ENCODE measurements at places on chromosomes 1 and 21. TPM values are rescaled to one million over a fixed set of nuclear protein-coding genes. Genes with fewer than 3 reads are reported as not detected.
A peak's percentile ranks its signal among the peaks of the same experiment; 100 is the strongest.

- no peak for DNase-seq
Observed at GRCh38 chr1:181263444-181263843, 174.9 kb downstream of the IER5 start.

DNA sequence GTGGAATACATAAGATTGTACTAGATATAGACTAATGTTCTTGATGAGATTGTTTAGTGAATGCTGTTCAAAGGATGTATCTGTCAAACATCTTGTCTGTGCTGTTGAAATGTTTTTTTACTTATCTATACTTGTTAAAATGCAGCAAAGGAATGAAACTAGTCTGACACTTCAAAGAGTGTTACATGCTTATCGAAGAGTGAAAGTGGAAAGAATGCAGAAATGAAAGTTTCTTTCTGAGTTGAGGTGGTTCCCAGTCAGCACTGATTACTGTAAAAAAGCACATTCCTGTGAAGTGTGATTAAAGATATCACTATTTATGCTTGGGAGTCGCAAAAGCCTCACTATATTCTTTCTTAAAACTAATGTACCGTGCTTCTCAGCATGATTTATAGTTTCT is 1225.2 kb downstream of the NCAM2 start:
- no peak for DNase-seq

TEX38 gene
- not detected for total RNA-seq

GRCh38 chr21:42098957-42099505 is 27.9 kb downstream of the UMODL1 start:
- DNase-seq = no peak

GRCh38 chr1:18632218-18632588 is 1.6 kb downstream of the PAX7 start:
- DNase-seq = no peak

DNA sequence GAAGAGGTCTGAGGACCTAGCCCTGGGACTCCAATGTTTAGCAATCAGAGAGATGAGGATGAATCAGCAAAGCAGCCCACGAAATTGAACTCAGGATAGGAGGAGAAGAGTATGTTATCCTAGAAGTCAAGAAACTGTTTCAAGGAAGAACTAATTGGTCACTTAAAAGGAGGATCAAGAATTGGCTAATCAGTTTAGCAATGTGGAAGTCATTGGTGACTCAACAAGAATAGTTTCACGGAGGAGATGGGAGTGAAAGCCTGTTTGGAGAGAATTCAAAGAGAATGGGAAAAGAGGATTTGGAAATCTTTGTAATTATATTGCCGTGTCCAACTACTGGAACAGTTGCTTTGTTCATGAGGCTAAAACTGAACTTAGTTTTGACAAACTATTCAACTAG is 7.4 kb downstream of the HMCN1 start:
- no peak for DNase-seq

MYBPHL gene
- total RNA-seq = 239 TPM

DNA sequence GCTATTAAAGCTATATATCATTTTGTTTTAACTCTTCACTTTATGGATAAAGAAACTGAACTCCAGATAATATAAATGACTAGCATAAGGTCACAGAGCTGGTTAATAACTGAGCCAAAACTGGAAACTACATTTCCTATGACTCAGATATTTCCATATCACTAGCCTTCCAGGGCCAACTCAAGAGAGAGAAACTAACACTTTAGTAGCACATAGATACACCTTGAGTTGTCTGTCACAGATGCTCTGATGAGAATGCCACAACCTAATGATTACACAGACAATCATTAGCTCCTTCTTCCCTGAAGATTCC is 40.7 kb downstream of the NME7 start:
- no peak for DNase-seq

DNA sequence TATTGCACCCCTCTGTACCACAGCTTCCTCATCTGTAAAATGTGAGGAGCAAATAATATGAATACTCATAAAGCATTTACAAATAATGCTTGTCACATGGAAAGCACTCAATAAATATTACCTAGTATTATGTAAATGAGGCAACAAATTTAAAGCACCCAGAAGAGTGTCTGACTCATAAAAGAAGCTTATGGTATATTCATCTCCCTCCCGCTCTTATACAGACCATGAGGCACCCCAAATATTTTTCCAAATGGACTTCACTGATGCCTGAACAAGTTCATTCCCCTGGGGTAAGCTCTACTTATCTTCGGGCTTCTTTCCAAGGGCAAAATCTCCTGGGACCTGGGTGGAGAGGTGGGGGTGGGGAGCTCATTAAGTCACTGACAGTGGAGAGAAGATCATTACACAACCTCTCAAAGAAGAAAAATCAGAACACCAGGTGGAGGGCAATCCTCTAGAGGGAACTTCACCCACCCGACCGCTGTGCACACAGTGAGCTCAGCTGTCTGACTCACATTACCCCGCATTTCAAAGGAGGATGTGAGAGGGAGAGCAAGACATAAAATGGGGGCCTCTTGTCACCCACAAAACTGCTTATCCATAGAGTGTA is 166.2 kb downstream of the ASTN1 start:
- DNase-seq = no peak

GRCh38 chr21:40383951-40384350 is 463.0 kb downstream of the DSCAM start:
- no peak for DNase-seq

IARS2 gene
- total RNA-seq = 58.7 TPM

RPTN gene
- total RNA-seq = not detected

KRTAP12-2 gene
- not detected for total RNA-seq

- no peak for DNase-seq
Observed at GRCh38 chr1:61171974-61172373, 89.6 kb downstream of the NFIA start.

S100B gene
- total RNA-seq = 41.0 TPM

RTCA gene
- 30.3 TPM for total RNA-seq

DNA sequence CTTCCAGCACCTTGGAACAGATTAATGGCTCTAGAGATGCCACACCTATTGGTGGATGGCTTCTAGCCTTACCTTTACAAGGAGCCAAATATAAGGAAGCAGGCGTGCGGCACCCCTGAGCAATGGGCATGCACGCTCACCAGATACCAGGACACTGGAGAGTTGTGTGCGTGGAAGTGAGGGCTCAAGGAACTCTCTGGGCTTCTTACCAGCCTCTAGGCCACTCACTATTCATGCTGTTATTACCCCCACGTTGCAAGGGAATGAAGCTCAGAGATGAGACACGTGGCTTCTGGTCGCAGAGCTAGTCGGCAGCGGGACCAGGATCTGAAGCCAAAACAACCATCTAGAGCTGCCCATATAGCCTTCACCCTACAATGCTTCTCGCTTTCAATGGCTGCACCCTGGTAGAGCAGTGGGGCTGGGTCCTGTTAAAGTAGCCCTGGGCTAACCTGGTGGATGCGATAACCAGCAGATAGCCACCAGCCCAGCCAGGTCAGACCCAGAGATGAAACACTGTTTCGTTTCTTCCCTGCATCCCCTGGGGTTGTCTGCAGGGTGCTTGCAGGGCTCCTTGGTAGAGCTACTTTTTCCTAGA is 396.4 kb upstream of the VAMP3 start:
- no peak for DNase-seq

DNA sequence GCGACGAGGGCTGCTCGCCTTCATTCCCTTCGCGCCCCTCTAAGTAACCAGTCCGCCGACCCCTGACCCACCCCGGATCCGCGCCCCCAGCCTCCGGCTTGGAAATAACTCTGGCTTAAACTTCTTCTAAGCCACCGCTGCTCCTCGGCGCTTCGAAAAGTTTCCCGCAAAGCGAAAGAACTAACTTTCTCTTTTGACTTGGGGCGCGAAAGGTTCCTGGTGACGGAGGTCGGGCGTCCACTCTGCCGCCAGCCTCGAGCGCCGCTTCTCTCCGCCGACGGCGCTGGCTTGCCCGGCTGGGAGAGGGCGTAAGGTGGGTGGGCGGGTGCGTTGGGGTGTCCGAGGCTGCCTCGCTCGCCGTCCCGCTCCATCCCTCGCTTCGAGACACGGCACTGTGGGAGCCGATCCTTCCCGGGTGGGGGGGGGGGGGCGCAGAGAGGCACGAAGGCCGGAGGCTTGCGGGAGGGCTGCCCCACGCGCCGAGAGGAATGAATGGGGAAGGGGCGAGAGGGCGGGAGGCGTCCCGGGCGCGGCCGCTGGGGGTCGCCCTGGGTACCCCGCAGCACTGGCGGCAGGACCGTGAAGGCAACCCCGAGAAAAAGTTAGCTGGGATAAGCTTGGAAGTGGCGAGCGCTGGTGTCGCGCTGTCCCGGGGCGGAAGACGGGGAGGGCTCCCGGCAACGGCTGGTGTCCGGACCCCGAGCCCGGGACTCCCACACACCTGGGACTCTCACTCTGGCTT is 569 bp downstream of the ATF3 start:
- DNase-seq = peak; percentile 64

PTPN22 gene
- total RNA-seq = 1.0 TPM

CAMK2N1 gene
- 25.3 TPM for total RNA-seq

MMEL1 gene
- 0.47 TPM for total RNA-seq

KRTAP8-1 gene
- total RNA-seq = not detected

- no peak for DNase-seq
Observed at GRCh38 chr1:157478030-157478429, 74.3 kb downstream of the FCRL5 start.

DNA sequence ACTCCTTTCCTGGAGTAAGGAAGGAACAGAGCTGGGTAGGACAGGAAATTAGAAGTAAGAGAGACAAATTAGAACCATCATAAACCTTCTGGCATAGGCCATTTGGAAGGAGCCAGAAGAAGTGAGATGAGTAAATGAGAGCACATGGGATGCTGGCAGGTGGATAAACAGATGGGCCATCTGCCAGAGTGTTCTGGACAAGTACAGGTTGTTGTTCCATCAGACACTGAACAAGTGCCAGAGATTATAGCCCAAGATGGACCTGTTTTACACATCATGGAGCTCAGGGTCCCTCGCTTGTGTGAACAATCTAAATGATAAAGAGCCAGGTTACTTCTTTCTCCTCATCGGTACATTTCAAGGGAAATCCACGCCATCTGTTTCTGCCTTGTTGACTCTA is 200.3 kb downstream of the HHIPL2 start:
- DNase-seq = no peak

FCAMR gene
- total RNA-seq = not detected

DNA sequence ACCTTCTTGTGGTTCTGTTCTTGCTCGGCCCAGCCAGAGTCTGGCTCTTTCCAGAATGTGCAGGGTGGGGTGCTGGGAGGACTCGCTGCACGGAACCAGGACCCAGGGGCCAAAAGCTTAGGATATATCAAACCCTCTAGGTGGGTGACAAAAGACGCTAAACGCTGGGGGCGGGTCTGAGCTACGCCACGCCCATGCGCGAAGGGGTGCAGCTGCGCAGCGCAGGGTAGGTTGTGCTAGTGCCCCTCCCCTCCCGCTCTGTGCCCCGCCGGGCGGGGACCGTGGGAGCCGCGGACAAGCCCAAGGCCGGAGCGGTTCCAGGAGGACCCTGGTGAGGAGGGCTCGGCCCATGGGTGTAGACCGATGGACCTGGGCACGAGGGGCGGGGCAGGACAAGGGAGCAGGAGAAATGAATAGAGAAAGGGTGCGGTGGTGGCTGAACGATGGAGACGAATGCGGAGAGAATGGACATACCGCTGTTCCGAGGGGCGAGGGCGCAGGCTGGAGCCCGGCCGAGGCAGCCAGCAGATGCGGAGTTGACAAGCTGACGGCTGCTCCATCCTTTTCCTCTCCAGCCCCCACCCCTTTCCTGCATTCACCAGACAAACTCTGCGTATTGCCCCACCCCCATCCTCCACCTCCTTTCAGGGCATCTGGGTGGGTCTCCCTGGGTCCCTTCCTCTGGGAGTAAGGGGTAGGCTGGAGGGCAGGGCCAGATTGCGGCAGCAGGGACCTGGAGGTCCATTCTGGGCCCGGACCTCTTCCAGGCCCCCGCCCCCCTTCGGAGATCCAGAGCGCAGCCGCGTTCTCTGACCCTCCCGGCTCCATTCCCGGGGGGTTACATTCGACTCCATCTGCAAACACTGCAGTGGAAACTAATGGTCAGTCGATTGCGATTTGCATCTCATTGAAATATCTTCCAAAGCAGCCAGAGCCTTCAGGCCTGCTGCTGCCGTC is at the start of gene RUSC1:
TSS of gene RUSC1 (plus strand) at position 234 of the 957 bp plus-strand sequence. CDS start 880 bp downstream, outside the sequence.
- peak; percentile 88 for DNase-seq

CRNN gene
- not detected for total RNA-seq

- peak; percentile 82 for DNase-seq
Observed at GRCh38 chr1:150281221-150281757, 1.1 kb upstream of the CIART start.

- no peak for DNase-seq
Observed at GRCh38 chr1:26289158-26290059, 9.5 kb downstream of the SH3BGRL3 start.

- DNase-seq = no peak
Observed at GRCh38 chr21:42845296-42845965, 33.9 kb downstream of the WDR4 start.

Measured in left cardiac atrium (tissue), 4 donors.